ENCODE measurements at places on chromosomes 3 and 15. TPM values are rescaled to one million over a fixed set of nuclear protein-coding genes. Genes with fewer than 3 reads are reported as not detected.

CFAP161 gene
- under 0.01 TPM for total RNA-seq

CIDEC gene
- total RNA-seq: not detected

PPARG gene
- total RNA-seq: 7.2 TPM

FRMD4B gene
- 0.72 TPM for total RNA-seq

LHFPL4 gene
- total RNA-seq: under 0.01 TPM

KCNAB1 gene
- 0.36 TPM for total RNA-seq

FANCD2 gene
- total RNA-seq: 3.2 TPM

ELL3 gene
- total RNA-seq: 3.6 TPM

CYP8B1 gene
- total RNA-seq: not detected

PPP1R14D gene
- not detected for total RNA-seq

CLRN1 gene
- total RNA-seq: not detected

ACSBG1 gene
- under 0.01 TPM for total RNA-seq

DNA sequence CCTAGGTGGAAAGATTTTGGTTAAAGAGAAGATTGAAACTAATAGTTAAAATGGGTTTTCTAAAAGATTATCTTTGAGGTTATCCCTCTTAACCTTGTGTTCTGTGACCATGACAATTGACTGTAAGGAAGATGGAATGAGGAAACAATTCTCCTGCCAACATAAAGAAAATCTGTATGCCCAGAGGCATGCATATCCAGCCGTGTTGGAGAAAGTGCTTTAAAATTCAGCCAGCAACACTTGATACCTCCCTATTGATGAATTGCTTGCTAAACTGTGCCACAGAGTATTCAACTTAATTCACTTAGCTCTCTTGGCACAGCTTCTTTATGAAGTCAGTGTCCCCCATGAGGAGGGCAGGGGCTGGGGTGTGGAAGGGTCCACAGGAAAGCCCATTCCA is 203.5 kb downstream of the UBE2E2 start:
- H3K27ac ChIP-seq: no peak overlapping the region
- H3K36me3 ChIP-seq: no peaks in the 10 kb centered on the region
- H3K4me3 ChIP-seq: no peak overlapping the region
- DNase-seq: no peak
- no peaks in the 10 kb centered on the region for H3K4me1 ChIP-seq
- no peaks in the 10 kb centered on the region for H3K27me3 ChIP-seq

DNA sequence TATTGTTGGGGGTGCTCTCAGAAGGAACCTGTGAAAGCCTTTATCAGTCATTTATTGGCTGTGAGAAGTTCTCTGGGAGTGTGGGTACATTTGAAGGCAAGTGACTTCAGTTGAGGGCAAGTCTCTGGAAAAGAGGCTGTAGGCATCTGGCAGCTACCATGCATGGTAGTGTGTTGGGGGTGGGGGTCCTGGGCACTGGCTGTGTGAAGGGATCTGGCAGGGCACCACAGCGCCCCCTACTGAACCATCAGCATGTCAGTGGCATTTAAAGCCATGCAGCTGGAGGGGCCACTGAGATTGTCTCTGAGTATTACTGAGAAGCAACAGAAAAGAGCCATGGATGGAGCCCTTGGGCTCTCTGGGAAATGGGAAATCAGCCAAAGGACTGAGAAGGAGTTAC is 30.6 kb downstream of the CRTAP start:
- peaks cover 13% of the 10 kb centered on the region for H3K4me1 ChIP-seq
- H3K36me3 ChIP-seq: peaks cover 13% of the 10 kb centered on the region
- no peak for DNase-seq
- H3K4me3 ChIP-seq: no peak overlapping the region
- H3K27me3 ChIP-seq: no peaks in the 10 kb centered on the region
- H3K27ac ChIP-seq: no peak overlapping the region

GRCh38 chr3:139988472-139989156 is 53.6 kb downstream of the CLSTN2 start:
- DNase-seq: no peak
- no peak overlapping the region for H3K4me3 ChIP-seq
- H3K27ac ChIP-seq: no peak overlapping the region
- no peaks in the 10 kb centered on the region for H3K27me3 ChIP-seq
- H3K36me3 ChIP-seq: no peaks in the 10 kb centered on the region

DNA sequence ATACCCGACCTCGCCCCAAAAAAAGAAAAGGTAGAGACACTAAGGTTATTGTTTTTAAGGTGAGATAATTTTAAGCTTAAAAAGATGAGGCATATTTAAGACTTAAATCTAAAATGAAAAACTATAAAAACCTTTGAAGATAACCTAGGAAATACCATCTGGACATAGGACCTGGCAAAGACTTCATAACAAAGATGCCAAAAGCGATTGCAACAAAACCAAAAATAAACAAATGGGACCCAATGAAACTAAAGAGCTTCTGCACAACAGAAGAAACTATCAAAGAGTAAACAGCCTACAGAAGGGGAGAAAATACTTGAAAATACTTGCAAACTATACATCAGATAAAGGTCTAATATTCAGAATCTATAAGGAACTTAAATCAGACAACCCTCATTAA is 80.9 kb downstream of the TMCC1 start:
- no peaks in the 10 kb centered on the region for H3K4me1 ChIP-seq
- DNase-seq: no peak
- no peaks in the 10 kb centered on the region for H3K27me3 ChIP-seq
- H3K27ac ChIP-seq: no peak overlapping the region
- H3K36me3 ChIP-seq: no peaks in the 10 kb centered on the region

DNA sequence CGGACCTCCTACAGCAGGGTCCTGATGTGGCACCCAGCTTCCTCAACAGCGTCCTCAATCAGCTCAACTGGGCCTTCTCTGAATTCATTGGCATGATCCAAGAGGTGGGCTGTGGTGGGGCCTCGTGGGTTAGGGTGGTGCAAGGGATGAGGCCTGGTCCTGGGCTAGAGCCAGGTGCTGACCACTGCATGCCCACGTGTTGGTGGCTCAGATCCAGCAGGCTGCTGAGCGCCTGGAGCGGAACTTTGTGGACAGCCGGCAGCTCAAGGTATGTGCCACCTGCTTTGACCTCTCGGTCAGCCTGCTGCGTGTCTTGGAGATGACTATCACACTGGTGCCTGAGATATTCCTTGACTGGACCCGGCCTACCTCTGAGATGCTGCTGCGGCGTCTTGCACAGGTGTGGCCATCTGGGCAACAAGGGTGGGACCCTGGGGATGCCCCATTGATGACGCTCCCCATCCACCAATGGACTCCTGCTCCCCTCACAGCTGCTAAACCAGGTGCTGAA is 3.8 kb downstream of the AMIGO3 start:
- DNase-seq: peak; percentile 57
- no peak overlapping the region for H3K27ac ChIP-seq
- no peak overlapping the region for H3K4me3 ChIP-seq
- peaks cover 6% of the 10 kb centered on the region for H3K4me1 ChIP-seq

- H3K36me3 ChIP-seq: no peaks in the 10 kb centered on the region
- no peak for DNase-seq
- H3K27ac ChIP-seq: no peak overlapping the region
- no peak overlapping the region for H3K4me3 ChIP-seq
Measured at GRCh38 chr3:64983583-64984359, 296.0 kb upstream of the ADAMTS9 start.

GRCh38 chr15:44282101-44282500 is 6.4 kb upstream of the GOLM2 start:
- peaks cover 6% of the 10 kb centered on the region for H3K27me3 ChIP-seq
- H3K27ac ChIP-seq: no peak overlapping the region
- H3K4me1 ChIP-seq: peaks cover 4% of the 10 kb centered on the region
- H3K36me3 ChIP-seq: no peaks in the 10 kb centered on the region

DNA sequence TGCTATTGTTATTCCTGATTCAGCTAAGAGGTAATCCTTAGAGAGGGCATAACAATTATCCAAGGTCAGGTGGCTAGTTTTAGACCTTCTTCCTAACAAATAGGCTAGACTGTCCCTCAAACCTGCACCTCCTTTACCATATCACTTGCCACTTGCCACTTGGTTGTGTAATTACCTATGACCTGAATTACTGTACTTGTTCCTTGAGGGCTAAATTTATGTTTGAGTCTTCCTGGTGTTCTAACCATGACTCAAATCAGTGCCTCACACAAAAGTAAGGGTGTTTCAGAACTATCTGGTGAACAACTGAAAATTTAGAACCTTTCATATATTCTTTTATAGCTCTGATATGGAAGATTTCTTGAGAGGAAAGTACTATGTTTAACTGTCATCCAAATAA is 365.8 kb upstream of the SEMA6D start:
- no peak overlapping the region for H3K27ac ChIP-seq
- H3K4me1 ChIP-seq: no peaks in the 10 kb centered on the region
- DNase-seq: no peak
- H3K36me3 ChIP-seq: no peaks in the 10 kb centered on the region
- no peaks in the 10 kb centered on the region for H3K27me3 ChIP-seq
- no peak overlapping the region for H3K4me3 ChIP-seq

DNA sequence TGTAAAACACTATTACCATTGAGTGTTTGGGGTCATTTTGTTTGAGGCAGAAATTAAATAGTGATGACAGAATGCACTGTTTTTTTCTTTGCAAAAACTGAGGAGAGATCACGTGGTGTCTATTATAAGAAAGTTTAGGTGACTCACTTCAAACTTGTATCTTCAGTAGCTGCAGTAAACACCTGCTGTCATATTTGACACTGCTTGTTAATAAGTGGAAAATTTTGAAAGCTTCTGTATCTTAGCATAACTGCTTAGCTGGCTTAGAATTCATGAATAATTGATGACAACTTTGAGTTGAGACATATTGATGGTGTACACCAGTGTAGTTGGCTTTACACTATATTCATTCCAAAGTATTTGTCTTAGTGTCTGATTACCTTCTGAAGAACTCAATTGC is 29.7 kb upstream of the MDFIC2 start:
- H3K27ac ChIP-seq: no peak overlapping the region

GRCh38 chr3:64082411-64082810 is 59.1 kb upstream of the PSMD6 start:
- H3K27me3 ChIP-seq: no peaks in the 10 kb centered on the region
- no peak overlapping the region for H3K4me3 ChIP-seq
- no peaks in the 10 kb centered on the region for H3K36me3 ChIP-seq
- peak; percentile 52 for DNase-seq

DNA sequence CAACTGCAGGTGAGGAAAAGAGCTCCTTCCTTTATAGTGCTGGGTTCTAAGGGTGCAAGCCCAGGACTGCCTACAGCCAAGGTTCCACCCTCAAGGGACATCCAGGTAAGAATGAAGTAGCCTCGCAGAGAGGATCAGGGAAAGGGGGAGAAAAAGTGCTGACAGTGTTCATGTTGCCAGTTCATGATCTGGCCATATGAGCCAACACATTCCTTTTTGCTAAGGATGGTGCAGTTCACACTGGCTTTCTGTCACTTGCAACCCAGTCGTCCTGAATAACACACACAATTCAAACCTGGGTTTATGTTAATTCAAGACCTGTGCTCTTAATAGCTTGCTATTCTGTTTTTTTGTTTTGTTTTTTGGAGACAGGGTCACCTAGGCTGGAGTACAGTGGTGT is 9.0 kb downstream of the CLN6 start:
- no peaks in the 10 kb centered on the region for H3K4me1 ChIP-seq
- H3K27ac ChIP-seq: no peak overlapping the region
- no peaks in the 10 kb centered on the region for H3K27me3 ChIP-seq
- no peak for DNase-seq
- peaks cover 9% of the 10 kb centered on the region for H3K36me3 ChIP-seq

GRCh38 chr3:152177757-152178156 is 91.0 kb upstream of the MBNL1 start:
- no peaks in the 10 kb centered on the region for H3K36me3 ChIP-seq
- DNase-seq: no peak
- H3K27ac ChIP-seq: peak overlapping the region; percentile 72
- H3K27me3 ChIP-seq: no peaks in the 10 kb centered on the region

- peaks cover 15% of the 10 kb centered on the region for H3K4me1 ChIP-seq
- no peaks in the 10 kb centered on the region for H3K36me3 ChIP-seq
- no peak overlapping the region for H3K27ac ChIP-seq
- no peaks in the 10 kb centered on the region for H3K27me3 ChIP-seq
- DNase-seq: no peak
- H3K4me3 ChIP-seq: peak overlapping the region; percentile 95
Measured at GRCh38 chr15:84979651-84980050, 2.0 kb upstream of the PDE8A start.

DNA sequence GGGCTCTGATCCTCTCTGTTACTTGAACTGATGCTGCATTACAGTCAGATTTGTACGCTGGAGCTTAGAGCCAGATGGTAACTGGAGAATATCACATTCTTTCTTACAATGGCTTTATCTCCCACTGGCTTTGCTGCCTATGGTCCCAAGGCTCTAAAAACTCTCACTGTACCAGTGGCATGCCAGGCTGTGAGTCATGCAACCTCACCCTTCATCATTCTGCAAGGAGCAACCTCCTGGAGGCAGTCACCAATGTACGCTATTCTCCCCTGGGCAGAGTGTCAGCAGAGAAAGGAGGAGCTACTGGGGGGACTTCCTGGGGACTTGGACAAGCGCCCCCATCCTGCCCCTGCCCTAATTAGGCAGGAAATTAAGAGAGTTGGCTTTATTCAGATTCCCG is 97.9 kb upstream of the EIF1B start:
- DNase-seq: peak; percentile 65
- no peak overlapping the region for H3K27ac ChIP-seq
- H3K36me3 ChIP-seq: no peaks in the 10 kb centered on the region

DNA sequence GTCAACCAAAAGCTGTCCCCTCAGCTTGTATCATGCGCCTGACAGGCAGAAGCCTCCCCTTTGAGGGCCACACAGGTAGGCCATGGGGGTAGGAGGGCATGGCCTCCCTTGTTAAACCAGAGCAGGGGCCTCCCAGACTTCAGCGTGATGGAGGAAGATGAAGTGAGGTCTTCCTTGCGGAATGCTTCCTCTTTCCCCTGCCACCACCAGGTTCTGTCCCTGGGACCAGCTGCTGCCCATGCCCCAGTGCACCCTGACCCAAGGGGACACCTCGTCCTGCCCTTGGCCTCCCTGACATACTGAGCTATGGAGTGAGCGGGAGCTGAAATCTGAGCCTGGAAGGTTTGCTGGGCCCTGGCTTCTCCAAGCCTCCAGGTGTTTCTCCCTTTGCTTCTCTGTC is 26.7 kb downstream of the SSUH2 start:
- H3K27me3 ChIP-seq: no peaks in the 10 kb centered on the region
- H3K4me3 ChIP-seq: no peak overlapping the region
- no peak for DNase-seq

DNA sequence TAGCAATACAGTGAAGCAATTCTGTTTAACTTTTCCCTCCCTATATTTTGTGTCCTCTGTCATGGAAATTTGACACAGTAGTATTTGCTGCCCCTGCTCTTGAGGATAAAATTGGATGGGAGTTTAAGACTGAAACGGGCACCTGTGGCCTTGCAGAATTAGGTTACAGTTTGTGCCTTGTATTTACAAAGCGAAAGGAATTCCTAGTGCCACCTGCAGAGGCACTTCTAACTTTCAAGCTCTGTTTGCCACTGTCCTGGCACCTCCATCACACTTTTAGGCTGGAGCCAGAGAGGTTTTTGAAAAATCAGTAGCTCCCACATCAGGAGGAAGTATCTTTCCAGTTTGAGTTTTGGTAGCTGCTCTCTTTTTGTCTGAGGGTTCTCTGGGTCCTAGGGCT is 39.5 kb downstream of the CD86 start:
- no peak overlapping the region for H3K27ac ChIP-seq
- peaks cover 8% of the 10 kb centered on the region for H3K27me3 ChIP-seq
- DNase-seq: no peak
- no peaks in the 10 kb centered on the region for H3K36me3 ChIP-seq

GRCh38 chr3:186352369-186352768 is 9.7 kb downstream of the DGKG start:
- H3K4me1 ChIP-seq: no peaks in the 10 kb centered on the region
- H3K36me3 ChIP-seq: no peaks in the 10 kb centered on the region
- no peak for DNase-seq
- no peak overlapping the region for H3K4me3 ChIP-seq
- H3K27me3 ChIP-seq: peaks cover 9% of the 10 kb centered on the region

GRCh38 chr3:57017459-57017845 is 43.0 kb upstream of the SPATA12 start:
- no peaks in the 10 kb centered on the region for H3K36me3 ChIP-seq
- no peaks in the 10 kb centered on the region for H3K27me3 ChIP-seq
- DNase-seq: no peak
- H3K4me3 ChIP-seq: no peak overlapping the region

All from osteoblast (primary cell).